Adrenal gland (tissue), 19 donors: ENCODE measurements at places on chromosomes 11 and 22. TPM values are rescaled to one million over a fixed set of nuclear protein-coding genes. Genes with fewer than 3 reads are reported as not detected.

GRCh38 chr22:29702000-29702930 lies 17.5 kb upstream of the CABP7 start:
- DNase-seq = no peak

The GVQW3 gene
- total RNA-seq = 3.7 TPM

The POU2AF3 gene
- 1.8 TPM for total RNA-seq

DNA sequence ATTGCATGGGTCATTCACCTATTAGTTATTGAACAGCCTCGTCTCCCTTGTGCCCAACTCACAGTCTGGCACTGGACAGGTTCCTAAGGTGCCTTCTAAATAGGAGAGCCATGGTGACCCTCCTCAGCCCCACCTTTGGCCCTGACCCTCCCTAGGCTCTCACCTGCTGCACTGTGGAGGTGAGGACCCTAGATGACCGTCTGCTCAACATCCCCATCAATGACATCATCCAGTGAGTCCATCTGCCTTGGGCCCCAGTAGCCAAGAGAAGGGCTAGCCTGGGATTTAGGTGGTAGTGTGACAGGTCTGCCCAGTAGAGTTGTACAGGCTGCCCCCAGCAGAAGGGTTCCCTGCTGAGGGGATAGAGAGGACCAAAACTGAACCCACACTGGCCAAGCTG lies 13.6 kb downstream of the UCP2 start:
- no peak for DNase-seq

DNA sequence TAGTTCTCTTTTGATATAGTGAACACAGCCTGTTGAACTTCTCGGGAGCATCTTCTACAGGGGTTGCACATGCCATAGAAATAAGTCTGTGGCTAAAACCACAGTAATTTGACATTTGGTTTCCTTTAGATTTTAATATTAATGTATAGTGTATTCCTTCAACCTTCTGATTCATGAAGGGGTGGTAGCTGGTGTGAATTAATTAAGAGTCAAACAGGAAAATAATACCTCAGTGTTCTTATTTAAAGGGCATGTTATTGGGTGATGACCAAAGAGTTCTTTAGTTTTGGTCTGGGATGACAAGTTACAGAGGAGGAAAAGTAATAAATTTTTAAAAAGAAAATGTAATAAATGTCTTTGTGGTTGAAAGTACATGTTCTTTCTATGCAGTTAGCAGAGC lies 86.8 kb downstream of the PDHX start:
- DNase-seq = no peak

DNA sequence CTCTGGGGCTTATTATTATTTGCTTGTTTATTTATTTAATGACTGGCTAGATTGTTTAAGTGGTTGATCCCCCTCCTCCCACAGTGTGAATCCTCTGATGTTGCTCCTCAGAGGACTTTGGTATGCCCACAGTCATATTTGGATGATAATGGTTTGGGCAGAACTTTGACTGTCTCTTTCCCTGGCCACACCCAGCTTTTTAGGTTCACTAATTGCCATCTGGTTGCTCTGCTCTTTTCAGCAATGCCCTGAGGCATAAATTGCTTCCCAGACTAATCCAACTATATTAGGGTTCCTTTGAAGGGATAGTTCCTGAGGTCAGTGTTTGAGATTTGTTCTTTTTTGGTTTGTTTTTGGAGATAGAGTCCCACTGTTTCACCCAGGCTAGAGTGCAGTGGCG lies 99.3 kb upstream of the RRM1 start:
- no peak for DNase-seq
